Kidney glomerular epithelial cell (primary cell): ENCODE measurements at places on chromosomes 3 and 15.

GRCh38 chr3:52277071-52277964 lies 1.1 kb downstream of the WDR82 start:
- peak; percentile 50 for DNase-seq

- peak; percentile 82 for DNase-seq
Measured at GRCh38 chr3:32596909-32597369, 26.3 kb upstream of the DYNC1LI1 start.

GRCh38 chr3:62554264-62554799 lies 181.0 kb upstream of the FEZF2 start:
- no peak for DNase-seq

DNA sequence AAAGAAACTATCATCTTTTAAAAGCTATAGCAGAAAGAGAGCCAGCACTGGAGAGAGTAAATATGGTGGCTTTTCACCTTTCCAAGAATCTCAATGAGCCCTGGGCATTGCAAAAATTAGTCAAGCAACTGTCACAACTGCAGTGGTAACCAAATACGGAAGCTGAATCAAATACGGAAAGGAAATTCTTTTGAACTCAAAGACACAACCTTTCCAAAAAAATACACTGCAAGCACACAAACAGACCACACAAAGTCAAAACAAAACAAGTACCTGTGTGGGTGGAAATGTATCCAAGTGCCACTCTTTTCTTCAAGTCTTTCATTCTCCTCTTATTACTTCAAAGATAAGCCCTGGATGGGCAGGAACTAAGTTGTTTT lies 17.6 kb downstream of the VGLL4 start:
- no peak for DNase-seq

- no peak for DNase-seq
Measured at GRCh38 chr15:58552505-58553364, 120.9 kb downstream of the LIPC start.

GRCh38 chr3:112469671-112470070 lies 29.6 kb downstream of the BTLA start:
- no peak for DNase-seq

DNA sequence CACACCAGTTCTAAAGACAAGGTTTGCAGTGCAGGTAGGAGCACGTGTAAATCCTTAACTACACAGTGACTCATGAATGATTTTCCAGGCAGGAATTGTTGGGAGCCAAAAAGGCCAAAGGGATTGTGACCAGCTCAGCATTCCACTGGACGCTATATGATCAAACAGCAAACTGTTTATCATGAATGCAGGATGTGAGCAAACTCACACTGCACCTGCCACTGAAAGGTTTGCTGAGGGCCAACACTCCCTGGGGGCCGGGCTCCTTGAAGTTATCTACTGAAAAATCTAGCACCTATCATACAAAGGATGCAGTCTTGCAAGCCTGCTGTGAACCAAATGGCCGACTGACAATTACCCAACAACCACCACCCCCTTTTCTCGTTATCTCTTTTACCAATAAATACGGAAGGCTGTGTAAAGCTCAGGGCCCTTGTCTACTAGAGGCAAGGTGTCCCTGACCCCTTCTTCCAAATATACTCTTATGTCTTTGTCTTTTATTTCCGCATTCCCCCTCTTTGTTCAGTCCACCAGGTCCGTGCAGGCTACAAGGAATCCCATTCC lies 11.5 kb upstream of the DNASE1L3 start:
- DNase-seq = no peak

DNA sequence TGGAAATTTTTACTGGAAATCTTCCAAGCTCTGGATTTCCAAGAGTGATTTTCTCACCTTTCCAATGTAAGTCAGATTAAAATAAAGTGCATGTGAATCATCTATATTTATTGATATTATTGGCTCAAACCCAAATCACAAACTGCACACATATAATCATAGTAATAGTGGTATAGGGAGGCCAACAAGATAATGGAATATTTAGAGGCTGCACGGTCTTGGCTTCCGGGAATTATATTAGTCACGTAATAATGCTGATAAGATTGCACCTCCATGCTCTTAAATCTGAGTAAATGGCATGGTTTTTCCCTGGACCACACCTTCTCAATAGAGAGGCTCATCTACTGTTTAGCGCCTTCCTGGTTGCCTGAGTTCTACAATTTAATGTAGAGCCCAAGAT lies 567.1 kb upstream of the NR2F2 start:
- no peak for DNase-seq

DNA sequence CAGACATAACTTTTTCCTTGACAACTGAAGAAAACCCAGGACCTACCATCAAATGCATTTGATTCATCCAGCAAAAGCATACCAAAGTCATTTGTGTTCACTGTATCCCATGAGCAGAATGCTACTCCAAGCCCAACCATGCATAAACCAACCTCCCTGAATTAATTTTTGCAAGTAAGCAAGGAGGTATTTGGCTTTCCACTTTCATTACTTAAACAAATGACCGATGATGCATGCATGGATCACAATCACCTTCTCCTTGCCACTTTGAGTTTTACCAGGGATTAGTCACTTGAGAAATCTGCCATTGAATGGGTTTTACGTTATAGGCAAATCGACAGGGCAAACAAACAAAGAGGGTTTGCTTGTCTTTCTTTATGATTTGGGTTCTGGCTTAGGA lies 214.8 kb downstream of the FMN1 start:
- DNase-seq = peak; percentile 90

DNA sequence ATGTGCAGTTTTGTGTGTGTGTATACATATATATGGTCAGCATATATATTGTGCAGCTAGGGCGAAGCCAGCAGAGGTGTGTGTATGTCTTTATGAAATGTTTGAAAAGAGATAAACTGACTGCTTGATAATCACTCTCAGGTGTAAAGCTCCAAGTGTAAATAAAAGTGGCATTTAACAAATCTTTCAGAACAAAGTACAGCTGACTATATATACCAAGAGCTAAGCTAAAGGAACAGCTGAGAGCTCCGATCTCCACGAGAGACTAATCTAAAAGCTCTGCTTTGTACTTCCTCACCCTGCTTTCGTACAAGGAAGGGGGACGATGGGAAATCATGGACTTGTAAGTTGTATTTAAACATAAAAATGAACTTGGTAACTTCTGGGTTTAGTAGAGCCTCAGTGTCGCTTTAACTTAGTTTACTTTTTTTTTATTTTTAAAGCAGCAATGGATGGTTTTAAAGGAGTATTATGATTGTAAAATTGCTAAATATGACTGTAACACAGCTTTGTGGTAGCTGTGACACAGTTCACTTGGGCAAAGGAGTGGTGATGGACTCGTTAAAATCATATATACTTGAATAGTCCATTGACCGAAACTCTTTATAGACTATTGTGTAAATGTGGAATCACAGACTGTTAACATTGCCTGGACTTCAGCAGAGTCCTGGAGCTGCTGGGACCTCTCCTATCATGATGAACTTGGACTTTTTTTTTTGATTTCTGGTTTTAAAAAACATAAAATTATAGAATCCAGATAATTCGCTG lies 11.4 kb upstream of the ITPKA start:
- DNase-seq = no peak

- DNase-seq = peak; percentile 35
Measured at GRCh38 chr15:99197856-99198255, 51.5 kb downstream of the TTC23 start.
